Hematopoietic multipotent progenitor cell treated with erythropoietin and hydrocortisone succinate and interleukin-3 and kit ligand, for 6 days (in vitro differentiated cells): ENCODE measurements at places on chromosomes 3 and 15.

DNA sequence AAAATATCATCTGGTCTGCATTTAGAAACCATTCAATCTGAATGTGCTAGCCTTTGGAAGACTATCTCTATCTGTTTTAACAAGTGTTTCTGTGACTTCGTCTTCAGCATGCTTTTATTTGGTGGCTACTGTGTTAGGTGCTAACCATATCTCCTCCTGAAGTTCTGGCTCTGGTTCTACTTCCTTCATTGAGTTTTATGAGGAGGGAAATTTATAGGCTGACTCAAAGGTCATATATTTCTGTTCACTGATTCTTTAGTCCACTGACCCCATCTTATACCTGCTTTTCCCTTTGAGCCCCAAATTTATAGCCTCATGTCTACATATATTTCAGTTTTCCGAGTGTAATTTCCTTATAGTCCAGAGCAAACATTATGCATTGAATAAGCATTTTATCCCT, 295.0 kb upstream of the RASGRP1 start:
- no peak for DNase-seq

GRCh38 chr3:197256836-197257444, 41.5 kb downstream of the DLG1 start:
- DNase-seq = peak; percentile 81

- no peak for DNase-seq
Measured at GRCh38 chr15:29398907-29399306, 129.3 kb upstream of the NSMCE3 start.

DNA sequence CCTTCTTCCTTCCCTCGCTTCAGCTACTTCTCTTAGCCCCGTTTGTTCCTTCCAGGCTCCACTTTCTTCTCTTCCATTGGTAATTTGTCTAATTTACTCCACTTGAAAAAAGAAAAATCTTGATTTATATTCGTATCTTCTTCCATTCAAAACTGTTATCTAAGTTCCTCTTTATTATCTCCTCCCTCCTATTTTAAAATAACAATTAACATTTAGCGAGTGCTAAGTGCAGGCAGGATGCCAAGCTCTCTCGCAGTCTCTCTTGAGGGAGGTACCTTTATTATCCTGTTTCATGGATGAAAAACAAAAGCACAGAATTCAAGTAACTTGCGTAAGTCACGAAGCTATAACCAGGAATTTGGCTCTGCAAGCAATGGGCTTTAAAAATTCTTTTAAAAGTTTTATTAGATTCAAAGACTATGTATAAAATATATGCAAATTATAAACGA, 418.9 kb upstream of the NAALADL2 start:
- DNase-seq = peak; percentile 63

DNA sequence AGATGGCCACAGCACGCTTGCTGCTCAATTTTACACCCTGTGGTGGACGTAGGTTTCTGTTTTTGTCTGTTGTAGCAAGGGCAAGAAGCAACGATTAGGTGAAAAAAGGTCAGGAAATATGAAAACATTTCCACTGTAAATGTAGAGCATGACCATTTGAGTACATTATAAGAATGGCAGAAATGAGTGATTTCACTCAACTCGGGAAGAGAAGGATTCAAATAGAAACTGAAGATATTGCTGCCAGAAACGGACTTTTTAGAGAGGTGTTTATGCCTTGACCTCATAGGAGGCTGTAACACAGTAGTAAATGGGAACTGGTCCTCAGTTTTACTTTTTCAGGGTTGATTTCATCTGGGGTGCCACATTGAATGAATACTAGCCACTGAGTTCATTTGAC, 33.1 kb upstream of the GASK1A start:
- no peak for DNase-seq

- DNase-seq = no peak
Measured at GRCh38 chr3:26102376-26102775, 312.5 kb downstream of the OXSM start.

DNA sequence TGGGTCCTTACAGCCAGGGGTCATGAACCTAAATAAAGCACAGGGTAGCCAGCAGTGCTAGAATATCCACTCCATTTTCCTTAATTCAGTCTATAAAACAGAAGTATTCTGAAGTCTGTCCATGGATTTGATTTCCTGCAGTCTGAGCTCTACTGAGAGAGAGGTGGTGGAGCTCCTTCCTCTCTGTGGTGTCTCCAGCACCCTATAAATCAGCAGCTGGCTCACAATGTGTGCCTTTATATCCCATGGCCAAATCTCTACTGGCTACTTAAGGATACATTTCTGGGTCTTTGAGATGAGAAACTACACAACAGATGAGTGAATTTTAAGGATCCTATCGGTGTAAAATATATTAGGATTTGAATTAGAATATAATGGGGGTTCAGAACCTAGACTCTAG, 339.9 kb upstream of the RBMS3 start:
- no peak for DNase-seq

DNA sequence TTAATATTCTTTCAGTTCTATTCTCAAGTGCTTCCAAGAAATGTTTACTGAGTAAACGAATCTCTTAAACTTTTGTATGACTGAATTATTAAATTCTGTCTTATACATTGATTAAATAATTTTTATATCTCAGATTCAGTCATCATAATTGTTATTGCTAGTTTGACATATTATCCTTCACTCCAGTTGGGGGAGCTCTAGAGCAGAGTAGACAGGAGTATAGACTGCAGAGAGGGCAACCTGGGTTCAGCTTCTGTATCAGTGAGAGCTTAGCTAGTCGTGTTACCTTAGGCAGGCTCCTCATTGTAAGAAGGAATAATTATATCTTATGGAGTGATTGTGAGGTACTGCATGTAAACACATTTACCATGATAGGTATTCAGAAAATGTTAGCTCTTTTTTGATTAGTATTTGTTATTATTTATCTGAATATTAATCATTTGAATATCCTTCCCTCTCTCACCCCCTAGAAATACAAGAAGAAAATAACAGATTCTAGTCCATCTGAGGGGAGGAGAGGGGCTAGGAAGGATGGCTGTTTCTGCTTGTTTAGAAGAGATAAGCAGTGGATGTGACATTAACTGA, 31.0 kb upstream of the ZCWPW2 start:
- peak; percentile 82 for DNase-seq
